Activated CD4-positive, alpha-beta T cell treated with anti-CD3 and anti-CD28 coated beads, Interleukin-2, amount 10 ng/mL, durations not matched to agents 24 days and 14 days (primary cell): ENCODE measurements at places on chromosomes 12 and 14. TPM values are rescaled to one million over a fixed set of nuclear protein-coding genes. Genes with fewer than 3 reads are reported as not detected.

GRCh38 chr12:82481954-82482353 lies 123.6 kb downstream of the METTL25 start:
- H3K4me1 ChIP-seq, result no peaks in the 10 kb centered on the region
- no peaks in the 10 kb centered on the region for H3K36me3 ChIP-seq
- H3K27me3 ChIP-seq, result no peaks in the 10 kb centered on the region
- no peak for DNase-seq
- H3K27ac ChIP-seq, result no peak overlapping the region

GRCh38 chr12:125355614-125356013 lies 290.4 kb downstream of the AACS start:
- no peaks in the 10 kb centered on the region for H3K27me3 ChIP-seq
- H3K27ac ChIP-seq, result no peak overlapping the region
- H3K36me3 ChIP-seq, result no peaks in the 10 kb centered on the region
- no peak overlapping the region for H3K4me3 ChIP-seq
- no peaks in the 10 kb centered on the region for H3K4me1 ChIP-seq

DNA sequence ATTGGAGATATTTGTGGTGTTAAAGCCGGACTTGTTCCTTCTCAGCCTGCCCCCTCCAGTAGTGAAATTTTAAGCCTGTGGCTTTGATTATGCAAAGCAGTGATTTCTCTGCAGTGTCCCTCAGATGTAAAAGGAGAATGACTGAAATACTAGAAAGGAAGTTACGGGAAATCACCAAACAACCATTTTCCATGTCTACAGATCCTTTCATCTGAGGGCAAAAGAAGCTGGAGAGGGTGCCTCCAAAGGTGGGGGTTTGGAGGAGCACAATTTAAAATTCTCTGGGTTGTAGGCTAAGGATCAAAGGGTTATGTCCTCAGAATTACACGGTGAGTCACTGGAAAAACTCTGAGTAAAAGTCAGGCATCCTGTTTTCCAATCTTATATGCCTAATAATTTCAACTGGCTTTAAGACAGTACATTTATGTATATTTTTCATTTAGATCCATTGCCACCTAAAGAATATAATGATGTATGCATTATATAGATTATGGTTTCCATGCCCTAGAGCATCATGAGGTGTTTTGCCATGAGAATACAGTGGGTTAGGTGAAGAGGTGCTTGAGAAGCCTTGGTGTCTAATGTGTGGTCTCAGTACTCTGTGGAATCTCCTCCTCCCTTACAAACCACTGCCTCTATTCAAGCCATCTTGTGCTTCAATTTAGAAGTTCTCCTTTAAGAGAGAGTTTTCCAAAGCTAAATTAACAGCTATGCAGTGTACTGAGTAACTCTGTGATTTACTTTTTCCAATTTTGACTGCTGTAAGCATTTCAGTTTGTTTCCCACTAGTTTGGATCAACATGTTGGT lies 362.1 kb downstream of the RAD51B start:
- H3K27ac ChIP-seq, result peak overlapping the region; percentile 15
- H3K4me3 ChIP-seq, result no peak overlapping the region
- no peak for DNase-seq
- peaks cover 1% of the 10 kb centered on the region for H3K36me3 ChIP-seq

- peak overlapping the region; percentile 69 for H3K27ac ChIP-seq
- no peaks in the 10 kb centered on the region for H3K27me3 ChIP-seq
- DNase-seq, result peak; percentile 59
- peak overlapping the region; percentile 15 for H3K4me3 ChIP-seq
Observed at GRCh38 chr14:34843011-34843554, 32.1 kb downstream of the BAZ1A start.

- DNase-seq, result no peak
- no peaks in the 10 kb centered on the region for H3K36me3 ChIP-seq
- no peak overlapping the region for H3K27ac ChIP-seq
- H3K4me1 ChIP-seq, result no peaks in the 10 kb centered on the region
- H3K4me3 ChIP-seq, result no peak overlapping the region
Observed at GRCh38 chr12:51777457-51777856, 71.1 kb downstream of the FIGNL2 start.

DNA sequence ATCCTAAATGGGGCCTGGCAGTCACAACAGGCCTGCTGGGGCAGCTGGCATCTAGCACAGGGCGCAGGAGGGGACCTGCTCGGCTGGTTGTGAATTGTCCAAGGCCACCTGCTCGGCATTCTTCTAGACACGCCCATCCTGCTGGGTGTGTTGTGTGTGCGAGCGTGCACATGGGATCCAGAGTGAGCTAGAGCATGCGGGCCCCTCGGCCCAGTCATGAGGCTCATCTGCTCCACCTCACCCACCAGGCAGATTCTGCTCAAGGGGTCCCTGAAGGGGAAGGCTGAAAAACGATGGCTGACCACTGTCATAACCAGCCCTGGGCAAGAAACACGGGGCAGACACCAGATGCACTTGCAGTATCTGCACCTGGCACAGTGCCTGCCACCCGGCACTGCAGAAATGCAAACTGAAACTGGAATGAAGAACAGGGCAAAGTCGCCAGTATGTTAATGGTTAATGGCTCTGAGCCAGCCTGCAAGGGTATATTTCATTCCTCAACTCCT lies 31.8 kb downstream of the MAX start:
- H3K27ac ChIP-seq, result no peak overlapping the region
- DNase-seq, result peak; percentile 50
- H3K4me1 ChIP-seq, result peaks cover 8% of the 10 kb centered on the region
- no peak overlapping the region for H3K4me3 ChIP-seq
- H3K36me3 ChIP-seq, result peaks cover 34% of the 10 kb centered on the region
- no peaks in the 10 kb centered on the region for H3K27me3 ChIP-seq

- H3K27ac ChIP-seq, result no peak overlapping the region
- peaks cover 4% of the 10 kb centered on the region for H3K36me3 ChIP-seq
- no peak overlapping the region for H3K4me3 ChIP-seq
- H3K4me1 ChIP-seq, result peaks cover 2% of the 10 kb centered on the region
- peak; percentile 34 for DNase-seq
- no peaks in the 10 kb centered on the region for H3K27me3 ChIP-seq
Observed at GRCh38 chr14:39023939-39024871, 78.8 kb downstream of the SEC23A start.

- H3K36me3 ChIP-seq, result peaks cover 7% of the 10 kb centered on the region
- DNase-seq, result peak; percentile 89
- peaks cover 19% of the 10 kb centered on the region for H3K4me1 ChIP-seq
- H3K27me3 ChIP-seq, result no peaks in the 10 kb centered on the region
- H3K4me3 ChIP-seq, result no peak overlapping the region
Observed at GRCh38 chr12:49580572-49581535, 12.9 kb upstream of the MCRS1 start.

- no peak overlapping the region for H3K27ac ChIP-seq
- no peaks in the 10 kb centered on the region for H3K4me1 ChIP-seq
- H3K36me3 ChIP-seq, result no peaks in the 10 kb centered on the region
- DNase-seq, result no peak
Observed at GRCh38 chr14:37453985-37454384, 141.1 kb downstream of the FOXA1 start.

DNA sequence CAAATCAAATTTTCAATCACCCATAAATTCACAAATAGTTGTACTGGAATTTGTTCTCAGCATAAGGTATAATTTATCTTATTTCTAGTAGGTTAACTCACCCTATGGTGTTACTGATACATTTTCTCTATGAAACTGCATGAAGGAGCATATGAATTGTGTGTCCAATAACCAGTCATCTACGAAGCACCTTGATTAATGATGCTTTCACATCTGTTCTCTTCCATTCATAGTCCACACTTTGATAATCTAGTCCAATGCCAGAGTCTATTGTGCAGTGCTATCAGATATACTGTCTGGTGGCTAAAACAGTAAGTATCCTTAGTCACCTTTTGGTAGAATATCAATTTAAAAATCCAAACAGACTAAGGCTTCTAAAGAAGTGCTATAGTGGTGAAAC lies 876.0 kb downstream of the RPS29 start:
- H3K36me3 ChIP-seq, result no peaks in the 10 kb centered on the region
- H3K4me3 ChIP-seq, result no peak overlapping the region
- no peak for DNase-seq
- H3K4me1 ChIP-seq, result no peaks in the 10 kb centered on the region

DNA sequence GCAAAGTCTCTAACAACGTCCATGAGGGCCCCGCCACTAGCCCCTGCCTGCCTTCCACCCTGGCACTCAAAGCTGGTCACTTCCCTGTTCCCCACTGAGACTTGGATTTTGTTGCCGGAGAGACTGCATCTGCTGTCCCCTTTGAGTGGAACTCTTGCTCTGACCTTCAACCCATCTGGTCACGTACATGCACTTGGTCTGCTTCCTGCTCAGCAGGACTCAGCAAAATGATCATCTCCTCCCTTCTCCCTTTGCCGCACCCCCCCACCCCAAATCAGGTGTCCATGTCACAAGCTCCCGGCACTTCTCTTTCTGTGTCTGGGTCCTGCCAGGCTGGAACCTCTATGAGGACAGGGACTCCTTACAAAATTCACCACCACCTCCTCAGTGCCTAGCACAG lies 180.9 kb downstream of the CHST11 start:
- H3K27ac ChIP-seq, result peak overlapping the region; percentile 30
- peaks cover 51% of the 10 kb centered on the region for H3K4me1 ChIP-seq
- H3K36me3 ChIP-seq, result peaks cover 47% of the 10 kb centered on the region
- H3K27me3 ChIP-seq, result no peaks in the 10 kb centered on the region

Gene TTC8
- 3.4 and 4.2 TPM in 2 replicates for total RNA-seq

DNA sequence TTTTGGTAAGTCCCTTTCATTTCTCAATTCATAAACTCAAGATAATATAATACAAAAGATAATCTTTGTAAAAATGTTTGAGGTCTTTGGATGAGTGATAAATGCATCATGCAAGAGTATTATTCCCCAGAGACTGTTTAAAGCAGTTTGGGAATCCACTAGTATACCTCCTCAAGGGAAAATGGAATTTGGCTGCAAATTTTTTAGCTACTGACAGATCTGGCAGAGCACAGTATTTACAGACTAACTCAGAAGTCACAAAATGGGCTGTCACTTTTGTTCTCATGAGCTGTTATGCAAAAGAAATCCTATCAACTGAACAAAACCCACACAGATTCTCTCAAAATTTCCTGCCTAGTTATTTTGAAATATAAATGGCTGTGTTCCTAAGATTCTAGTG lies 9.9 kb downstream of the SPIC start:
- no peaks in the 10 kb centered on the region for H3K27me3 ChIP-seq
- no peaks in the 10 kb centered on the region for H3K36me3 ChIP-seq
- no peak overlapping the region for H3K4me3 ChIP-seq
- H3K4me1 ChIP-seq, result no peaks in the 10 kb centered on the region
- no peak overlapping the region for H3K27ac ChIP-seq
- no peak for DNase-seq

DNA sequence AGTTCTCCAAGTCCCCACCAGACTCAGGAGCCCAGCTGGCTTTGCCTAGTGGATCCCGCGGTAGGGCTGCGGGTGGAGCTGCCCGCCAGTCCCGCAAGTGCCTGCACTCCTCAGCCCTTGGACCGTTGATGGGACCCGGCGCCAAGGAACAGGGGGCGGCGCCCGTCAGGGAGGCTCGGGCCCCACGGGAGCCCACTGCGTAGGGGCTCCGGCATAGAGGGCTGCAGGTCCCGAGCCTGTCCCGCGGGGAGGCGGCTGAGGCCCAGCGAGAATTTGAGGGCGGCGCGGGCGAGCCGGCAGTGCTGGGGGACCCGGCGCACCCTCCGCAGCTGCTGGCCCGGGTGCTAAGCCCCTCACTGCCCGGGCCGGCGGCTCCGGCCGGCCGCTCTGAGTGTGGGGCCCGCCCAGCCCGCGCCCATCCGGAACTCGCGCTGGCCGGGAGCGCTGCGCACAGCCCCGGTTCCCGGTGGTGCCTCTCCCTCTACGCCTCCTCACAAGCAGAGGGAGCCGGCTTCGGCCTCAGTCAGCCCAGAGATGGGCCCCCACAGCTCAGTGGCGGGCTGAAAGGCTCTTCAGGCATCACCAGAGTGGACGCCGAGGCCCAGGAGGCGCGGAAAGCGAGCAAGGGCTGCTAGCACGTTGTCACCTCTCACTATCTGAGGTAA lies 452.4 kb upstream of the LRFN5 start:
- H3K4me3 ChIP-seq, result no peak overlapping the region
- no peak for DNase-seq
- no peaks in the 10 kb centered on the region for H3K4me1 ChIP-seq

- H3K27me3 ChIP-seq, result no peaks in the 10 kb centered on the region
- H3K36me3 ChIP-seq, result no peaks in the 10 kb centered on the region
- no peak overlapping the region for H3K4me3 ChIP-seq
- no peak for DNase-seq
- no peak overlapping the region for H3K27ac ChIP-seq
Observed at GRCh38 chr14:104506461-104507253, 72.9 kb upstream of the C14orf180 start.

Gene GMPR2
- 32.4 and 42.8 TPM in 2 replicates for total RNA-seq

Gene PHLDA1
- 59.6 and 60.7 TPM in 2 replicates for total RNA-seq

DNA sequence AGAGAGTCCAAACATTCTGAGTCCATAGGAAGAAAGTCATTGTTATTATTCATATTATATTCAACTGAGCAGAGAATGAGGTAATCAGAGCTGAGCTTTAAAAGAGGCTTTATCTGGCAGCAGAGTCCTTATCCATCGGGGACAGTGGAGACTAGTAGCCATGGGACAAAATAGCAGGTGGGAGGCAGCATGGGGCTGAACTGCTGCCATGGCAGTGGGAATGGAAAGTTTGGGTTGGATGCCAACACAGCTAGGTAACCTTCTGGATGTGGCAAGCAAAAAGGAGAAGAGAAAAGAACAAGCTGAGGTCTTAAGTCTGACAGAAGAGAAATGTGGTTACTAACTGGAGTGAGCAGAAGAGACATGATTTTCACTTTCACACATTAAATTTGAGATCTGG lies 71.0 kb upstream of the CDKN3 start:
- H3K27me3 ChIP-seq, result peaks cover 14% of the 10 kb centered on the region
- no peak overlapping the region for H3K27ac ChIP-seq
- H3K36me3 ChIP-seq, result no peaks in the 10 kb centered on the region
- DNase-seq, result no peak
- H3K4me1 ChIP-seq, result no peaks in the 10 kb centered on the region

DNA sequence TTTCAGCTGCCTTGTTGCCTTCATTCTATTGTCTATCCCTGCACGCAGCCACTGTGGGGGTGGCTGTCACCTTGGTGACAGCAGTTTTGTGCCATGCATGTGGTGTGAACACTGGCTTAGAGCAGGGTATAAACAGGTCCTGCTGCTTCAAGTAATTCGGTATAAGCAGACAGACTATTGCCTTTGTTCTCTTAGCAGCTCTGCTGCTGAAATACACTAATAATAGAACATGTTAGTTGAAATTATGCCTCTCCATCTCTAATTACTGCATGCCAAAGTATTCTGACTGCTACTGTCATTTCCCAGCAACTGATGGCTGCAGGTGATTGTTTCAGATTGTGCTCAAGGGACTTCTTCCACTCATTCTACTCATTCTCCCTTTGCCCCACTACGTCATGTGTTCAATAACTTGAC lies 34.6 kb downstream of the PTPRO start:
- no peak for DNase-seq
- no peaks in the 10 kb centered on the region for H3K4me1 ChIP-seq
- H3K27me3 ChIP-seq, result no peaks in the 10 kb centered on the region
- no peaks in the 10 kb centered on the region for H3K36me3 ChIP-seq
